AG09319 (cell line): ENCODE measurements at places on chromosomes 7 and 10.
A peak's percentile ranks its signal among the peaks of the same experiment; 100 is the strongest.

DNA sequence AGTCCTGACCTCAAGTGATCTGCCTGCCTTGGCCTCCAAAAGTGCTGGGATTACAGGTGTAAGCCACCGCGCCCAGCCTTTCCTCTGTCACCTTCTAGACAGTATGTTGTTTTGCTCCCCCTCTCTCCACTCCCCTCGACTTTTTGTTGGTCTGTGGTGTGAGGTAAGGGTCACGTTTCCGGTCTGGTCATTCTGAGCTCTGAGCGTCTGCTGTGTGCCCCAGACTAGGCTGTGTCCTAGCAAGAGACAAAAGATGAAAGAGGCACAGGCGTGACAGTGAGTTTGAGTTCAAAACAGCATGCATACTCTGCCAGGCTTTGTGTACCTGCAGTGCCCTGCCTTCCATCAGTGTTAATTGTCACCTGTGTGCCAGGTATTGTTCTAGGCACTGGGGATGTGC is 87.4 kb upstream of the PPIF start:
- DNase-seq, result no peak

GRCh38 chr10:67095531-67095930 is 169.7 kb downstream of the LRRTM3 start:
- DNase-seq, result no peak

- DNase-seq, result no peak
These were observed 57.4 kb downstream of the TLL2 start for GRCh38 chr10:96456296-96456840.

- no peak for DNase-seq
These were observed 104.7 kb upstream of the PCGF5 start for GRCh38 chr10:91115618-91116390.

DNA sequence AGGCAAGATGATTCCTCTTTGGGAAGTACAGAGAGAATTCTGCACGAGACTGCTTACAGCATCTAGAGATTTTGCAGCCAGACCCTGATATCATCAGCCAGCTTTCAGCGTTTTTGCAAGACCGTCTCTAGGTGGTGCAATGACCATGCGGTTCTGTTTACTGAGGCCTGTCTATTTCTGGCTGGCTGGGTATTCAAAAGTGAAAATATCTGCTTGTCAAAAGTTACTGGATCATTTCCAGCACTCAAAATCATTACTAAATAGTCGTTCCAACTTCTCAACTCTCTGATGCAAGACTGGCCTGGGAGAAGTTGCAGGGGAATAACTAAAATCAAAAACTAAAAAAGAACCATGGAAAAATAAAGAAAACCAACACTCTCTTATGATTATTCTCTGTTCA is 240.1 kb downstream of the ELMO1 start:
- peak; percentile 78 for DNase-seq

DNA sequence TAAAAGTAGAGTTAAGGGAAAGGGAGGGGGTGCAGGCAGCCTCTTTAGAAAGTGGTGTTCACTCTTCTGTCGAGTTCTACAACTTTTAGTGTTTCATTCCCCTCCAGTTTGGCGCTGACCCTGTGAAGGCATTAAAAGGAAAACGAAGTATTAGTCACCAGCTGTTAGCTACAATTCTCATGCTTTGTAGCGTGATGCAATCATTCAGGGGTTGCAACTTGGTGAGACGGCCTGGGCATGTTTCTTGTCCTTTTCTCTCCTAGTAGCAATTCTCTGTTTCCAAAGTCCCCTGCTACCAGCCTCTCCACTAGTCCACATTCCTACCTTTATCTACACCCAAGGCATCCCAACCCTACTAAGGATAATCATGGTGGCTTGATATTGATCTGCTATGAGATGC is 33.7 kb upstream of the DGKI start:
- DNase-seq, result peak; percentile 43

DNA sequence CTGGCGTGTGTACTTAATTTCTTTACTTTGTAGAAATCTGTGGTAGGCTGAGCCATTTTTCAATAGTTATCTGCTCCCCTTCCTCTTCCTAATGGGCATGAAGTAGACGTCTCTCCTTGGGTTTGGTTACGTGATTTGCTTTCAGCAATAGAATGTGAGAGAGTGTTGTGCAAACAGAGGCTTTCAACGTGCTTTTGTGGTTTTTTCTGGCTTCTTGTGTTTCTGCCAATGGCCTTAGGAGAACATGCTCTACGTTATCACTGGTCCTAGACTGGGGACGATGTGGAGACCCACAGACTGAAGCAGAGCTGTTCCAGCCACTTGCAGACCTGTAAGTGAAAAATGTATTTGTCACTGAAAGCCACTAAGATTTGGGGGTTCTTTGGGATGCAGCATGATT is 107.2 kb upstream of the NPTX2 start:
- no peak for DNase-seq

DNA sequence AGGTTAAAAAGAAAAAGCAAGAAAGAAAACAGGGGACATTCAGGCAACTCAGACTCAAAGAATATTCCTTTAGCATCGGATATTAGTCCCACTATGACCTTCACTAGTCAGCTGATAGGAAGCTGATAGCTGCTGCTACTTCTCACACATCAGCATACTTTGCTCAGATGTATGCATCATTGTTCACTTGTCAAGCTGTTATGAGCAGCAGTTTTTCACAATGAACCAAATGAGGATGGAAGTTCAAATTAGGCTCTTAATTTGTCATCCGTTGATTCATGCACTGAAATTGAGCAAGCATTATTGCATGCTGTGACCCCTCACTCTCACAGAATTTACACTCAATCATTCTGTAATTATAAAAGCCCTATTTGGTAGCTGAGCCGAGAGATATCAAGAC is 257.7 kb downstream of the SNX13 start:
- no peak for DNase-seq

GRCh38 chr10:118516716-118517115 is 78.7 kb downstream of the PRLHR start:
- no peak for DNase-seq

DNA sequence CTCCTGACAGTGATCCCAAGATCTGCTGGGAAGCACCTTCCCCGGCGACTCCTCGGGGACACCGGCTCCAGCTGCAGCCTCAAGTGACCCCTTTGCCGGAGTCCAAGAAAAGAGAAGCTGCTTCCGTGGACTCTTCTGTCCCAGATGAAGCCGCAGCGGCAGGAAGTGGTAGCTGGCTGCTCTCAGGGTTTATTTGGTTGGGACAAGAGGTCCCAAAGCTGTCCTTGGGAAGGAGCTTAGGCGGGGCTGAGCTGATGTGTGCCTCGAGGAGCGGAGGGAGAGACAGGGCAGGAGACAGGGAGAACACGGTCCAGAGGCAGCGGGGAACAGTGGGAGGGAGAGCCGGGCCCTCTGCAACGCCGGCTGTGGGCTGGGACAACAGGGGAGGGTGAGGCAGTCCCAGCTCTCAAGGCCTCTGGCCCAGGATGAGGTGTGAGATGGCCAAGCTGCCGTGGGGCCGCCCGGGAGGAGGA is 13.1 kb upstream of the FAM20C start:
- no peak for DNase-seq

GRCh38 chr7:50662996-50663395 is 97.8 kb upstream of the DDC start:
- DNase-seq, result no peak

- DNase-seq, result no peak
These were observed 42.9 kb downstream of the CCDC3 start for GRCh38 chr10:12958546-12959110.

- DNase-seq, result no peak
These were observed 130.8 kb downstream of the ZNF467 start for GRCh38 chr7:149642589-149642988.

GRCh38 chr7:130207033-130207432 is 627 bp upstream of the SSMEM1 start:
- DNase-seq, result no peak

DNA sequence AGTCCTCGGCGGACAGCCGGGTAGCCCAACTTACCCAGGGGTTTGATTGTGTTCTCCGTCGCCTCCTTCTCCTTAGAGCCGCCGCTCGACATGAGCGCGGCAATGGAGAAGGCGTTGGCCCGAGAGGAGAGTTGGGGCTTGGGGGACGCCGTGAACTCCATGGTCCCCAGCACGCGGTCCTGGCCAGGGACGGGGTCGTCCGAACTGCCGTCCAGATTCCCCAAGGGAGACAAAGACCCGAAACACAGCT is 515 bp downstream of the TBX20 start:
- no peak for DNase-seq

- no peak for DNase-seq
These were observed 102.3 kb upstream of the STK17A start for GRCh38 chr7:43480581-43480980.

DNA sequence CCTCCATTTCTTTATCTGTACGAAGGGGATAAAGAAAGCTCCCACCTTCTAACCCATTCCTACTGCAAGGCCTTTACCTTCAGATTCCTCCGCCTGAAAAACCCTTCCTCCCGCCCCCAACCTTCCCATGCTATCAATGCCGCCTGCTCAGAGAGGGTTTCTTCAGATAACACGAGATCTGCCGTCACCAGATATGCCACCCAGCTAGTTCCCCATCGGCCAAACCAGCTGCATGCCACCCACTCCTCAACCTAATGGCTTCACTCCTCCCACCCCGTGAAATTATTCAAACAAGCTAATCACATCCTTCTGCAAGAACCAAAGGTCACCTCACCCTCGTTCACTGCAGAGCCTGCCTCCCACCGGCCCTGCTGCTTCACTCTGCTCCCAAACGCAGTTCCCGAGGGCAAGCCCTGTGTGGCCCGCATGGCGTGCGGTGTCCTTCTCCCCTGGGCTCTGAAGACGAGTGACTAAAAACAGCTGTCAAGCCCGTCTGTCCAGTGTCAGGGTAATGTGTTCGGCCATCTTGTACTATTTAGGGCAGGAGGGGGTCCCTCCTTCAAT is 46.8 kb upstream of the TMEM213 start:
- DNase-seq, result no peak

GRCh38 chr7:143484119-143484518 is 6.4 kb downstream of the TAS2R41 start:
- no peak for DNase-seq

DNA sequence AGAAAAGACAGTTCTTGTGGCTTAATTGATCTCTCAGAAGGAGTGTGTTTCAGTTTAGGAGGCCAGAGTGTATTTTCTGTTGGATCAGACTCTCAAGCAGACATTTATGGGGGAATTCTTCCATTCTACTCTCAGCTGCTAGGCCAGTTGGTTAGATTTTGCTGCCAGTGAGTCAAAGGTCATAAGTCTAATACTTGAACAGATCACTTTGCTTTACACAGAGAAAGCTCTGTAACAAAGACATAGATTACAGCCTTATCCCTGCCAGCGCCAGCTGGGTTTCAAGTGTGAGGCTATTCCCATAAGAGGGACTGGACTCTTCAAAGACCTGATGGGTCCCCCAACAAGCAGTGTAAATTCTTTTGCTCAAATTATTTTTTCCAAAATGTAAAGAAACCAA is 145.6 kb upstream of the SEMA3C start:
- no peak for DNase-seq

DNA sequence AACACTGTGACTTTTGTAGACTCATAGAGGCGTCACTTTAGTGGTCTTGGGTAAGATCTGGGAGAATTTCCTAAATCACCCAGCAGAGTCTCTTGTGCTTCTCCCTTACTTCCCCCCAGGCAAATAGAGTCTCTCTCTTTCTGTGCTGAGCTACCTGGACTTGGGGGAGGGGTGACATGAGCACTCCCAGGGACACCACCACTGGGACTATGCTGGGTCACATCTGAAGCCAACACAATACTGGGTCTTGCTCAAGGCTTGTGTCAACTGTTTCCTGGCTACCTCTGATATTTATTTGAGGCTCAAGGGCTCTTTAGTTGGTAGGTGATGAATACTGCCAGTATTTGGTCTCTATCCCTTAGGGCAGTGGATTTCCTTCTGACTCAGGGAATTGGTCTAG is 214.6 kb upstream of the TPK1 start:
- DNase-seq, result no peak

DNA sequence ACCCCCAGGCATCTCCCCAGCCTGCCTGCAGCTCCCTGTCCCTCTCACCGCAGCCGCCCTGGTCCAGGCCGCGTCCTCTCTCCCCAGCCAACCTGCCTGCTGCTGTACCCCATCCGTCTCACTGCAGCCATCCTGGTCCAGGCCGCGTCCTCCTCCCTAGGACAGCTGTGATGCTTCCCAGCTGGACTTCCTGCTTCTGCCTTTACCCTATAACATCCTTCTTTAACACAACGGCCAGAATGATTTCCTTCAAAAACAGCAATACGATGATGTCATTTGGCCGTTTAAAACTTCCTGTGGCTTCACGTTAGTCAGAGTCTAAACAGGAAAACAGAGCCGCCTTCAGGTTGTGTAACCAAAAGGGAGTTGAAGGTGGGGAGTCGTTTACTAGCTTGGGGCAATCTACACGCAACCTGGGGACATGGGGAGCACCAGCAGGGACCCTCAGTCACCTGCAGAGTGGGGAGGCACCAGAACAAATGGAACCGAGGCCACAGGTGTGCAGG is 32.2 kb upstream of the ZFAND2A start:
- DNase-seq, result peak; percentile 16

DNA sequence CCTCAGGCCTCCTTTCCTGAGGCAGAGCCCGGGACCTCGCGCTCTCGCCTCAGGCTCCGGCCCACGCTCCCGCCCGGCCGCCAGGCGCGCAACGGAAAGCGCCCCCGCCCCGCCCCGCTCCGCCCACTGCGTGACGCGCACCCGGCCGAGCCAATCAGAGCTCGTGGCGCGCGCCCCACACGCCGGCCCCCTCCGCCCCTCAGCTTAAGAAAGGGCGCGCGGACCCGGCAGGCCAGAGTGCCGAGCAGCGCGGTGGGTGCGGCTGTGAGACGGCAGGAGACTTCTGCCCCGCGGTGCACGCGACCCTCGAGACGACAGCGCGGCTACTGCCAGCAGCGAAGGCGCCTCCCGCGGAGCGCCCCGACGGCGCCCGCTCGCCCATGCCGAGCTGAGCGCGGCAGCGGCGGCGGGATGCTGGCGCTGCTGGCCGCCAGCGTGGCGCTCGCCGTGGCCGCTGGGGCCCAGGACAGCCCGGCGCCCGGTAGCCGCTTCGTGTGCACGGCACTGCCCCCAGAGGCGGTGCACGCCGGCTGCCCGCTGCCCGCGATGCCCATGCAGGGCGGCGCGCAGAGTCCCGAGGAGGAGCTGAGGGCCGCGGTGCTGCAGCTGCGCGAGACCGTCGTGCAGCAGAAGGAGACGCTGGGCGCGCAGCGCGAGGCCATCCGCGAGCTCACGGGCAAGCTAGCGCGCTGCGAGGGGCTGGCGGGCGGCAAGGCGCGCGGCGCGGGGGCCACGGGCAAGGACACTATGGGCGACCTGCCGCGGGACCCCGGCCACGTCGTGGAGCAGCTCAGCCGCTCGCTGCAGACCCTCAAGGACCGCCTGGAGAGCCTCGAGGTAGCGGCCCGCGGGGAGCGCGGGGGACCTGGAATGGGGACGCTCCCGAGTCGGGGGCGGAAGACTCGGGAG is at the start of gene NPTX2:
NPTX2 (plus strand) TSS at position 235 of the 909 bp plus-strand sequence; CDS start at position 412, 177 bp downstream.
- no peak for DNase-seq

DNA sequence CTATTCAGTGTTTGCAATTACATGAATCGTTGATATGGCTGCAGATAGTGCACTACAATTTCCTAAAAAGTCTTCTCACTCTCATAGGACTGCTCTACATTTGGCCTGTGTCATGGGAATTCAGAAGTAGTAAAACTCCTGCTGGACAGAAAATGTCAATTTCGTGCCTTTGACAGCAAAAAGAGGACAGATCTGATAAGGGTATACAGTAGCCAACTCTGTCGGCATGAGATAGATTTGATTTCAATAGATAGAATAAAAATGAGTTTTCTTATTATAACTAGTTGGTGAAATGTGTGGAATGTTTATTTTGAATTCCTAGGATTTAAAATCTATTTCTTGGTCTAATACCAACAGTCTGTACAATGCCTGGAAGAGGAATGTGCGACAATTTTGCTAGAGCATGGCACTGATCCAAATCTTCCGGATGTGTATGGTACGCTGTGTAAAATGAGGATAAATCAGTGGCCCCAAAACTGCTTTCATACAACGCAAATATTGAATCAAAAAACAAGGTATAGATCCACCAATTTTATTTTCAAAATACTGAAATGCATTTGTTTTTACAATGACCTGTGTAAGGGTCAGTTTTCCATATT is 133.5 kb upstream of the CDK13 start:
- no peak for DNase-seq
